ENCODE measurements at places on chromosomes 11 and 22. TPM values are rescaled to one million over a fixed set of nuclear protein-coding genes. Genes with fewer than 3 reads are reported as not detected.

GRCh38 chr11:30650266-30650665 is 64.1 kb upstream of the MPPED2 start:
- no peak overlapping the region for H3K4me3 ChIP-seq
- no peaks in the 10 kb centered on the region for H3K36me3 ChIP-seq
- no peak for DNase-seq
- no peak overlapping the region for H3K27ac ChIP-seq
- H3K4me1 ChIP-seq: no peaks in the 10 kb centered on the region

DNA sequence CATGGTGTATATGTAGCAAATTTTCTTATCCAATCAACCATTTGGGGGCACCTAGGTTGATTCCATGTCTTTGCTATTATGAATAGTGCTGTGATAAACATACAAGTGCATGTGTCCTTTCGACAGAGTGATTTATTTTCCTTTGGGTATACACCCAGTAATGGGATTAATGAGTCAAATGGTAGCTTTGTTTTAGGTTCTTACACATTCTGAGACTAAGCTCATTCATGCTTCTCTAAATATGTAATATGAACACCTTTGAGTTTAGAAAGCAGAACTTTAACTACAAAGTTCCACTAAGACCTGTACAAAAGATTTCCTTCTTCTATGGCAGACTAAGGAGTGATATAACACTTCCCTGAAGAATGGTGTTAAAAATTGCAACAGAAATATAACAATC is 627.0 kb downstream of the KCNA4 start:
- DNase-seq: no peak
- H3K36me3 ChIP-seq: no peaks in the 10 kb centered on the region
- no peak overlapping the region for H3K4me3 ChIP-seq
- no peak overlapping the region for H3K27ac ChIP-seq
- no peaks in the 10 kb centered on the region for H3K27me3 ChIP-seq

GRCh38 chr11:132062031-132062430 is 691.6 kb downstream of the NTM start:
- H3K4me3 ChIP-seq: no peak overlapping the region
- H3K27ac ChIP-seq: no peak overlapping the region
- peaks cover 21% of the 10 kb centered on the region for H3K27me3 ChIP-seq
- no peaks in the 10 kb centered on the region for H3K4me1 ChIP-seq

GRCh38 chr22:28032861-28033260 is 113.8 kb upstream of the PITPNB start:
- H3K36me3 ChIP-seq: peaks cover 3% of the 10 kb centered on the region
- H3K27ac ChIP-seq: peak overlapping the region; percentile 79
- H3K27me3 ChIP-seq: no peaks in the 10 kb centered on the region

DNA sequence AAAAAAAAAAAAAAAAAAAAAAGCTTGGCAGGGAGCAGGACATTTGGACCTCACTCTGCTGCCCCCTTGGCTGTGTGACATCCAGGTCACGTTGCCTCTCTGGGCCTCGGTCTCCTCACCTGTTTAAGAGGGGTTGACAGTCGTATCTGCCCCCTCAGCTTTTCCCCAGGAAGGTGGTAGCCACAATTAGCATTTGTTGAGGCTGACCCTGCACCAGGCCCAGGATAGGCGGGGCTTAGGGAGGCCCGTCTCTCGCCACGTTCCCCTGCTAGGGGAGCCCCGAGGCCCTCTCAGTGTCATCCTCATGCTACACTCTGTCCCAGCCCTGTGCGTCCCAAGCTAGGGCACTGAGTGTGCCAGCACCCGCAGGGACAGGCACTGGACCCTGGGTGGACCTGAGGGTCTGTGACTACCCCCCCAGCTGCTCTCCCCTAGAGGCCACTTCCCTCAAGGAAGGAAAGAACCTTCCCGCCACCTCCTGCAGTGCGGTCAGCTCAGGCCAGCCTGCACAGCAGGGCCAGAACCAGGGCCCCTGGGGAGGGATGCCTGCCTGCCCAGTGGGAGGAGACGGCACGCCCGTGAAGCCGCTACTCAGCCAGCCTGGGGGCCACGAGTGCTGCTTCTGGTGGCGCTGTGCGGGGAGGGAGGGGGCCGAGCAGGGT is 38.5 kb upstream of the PPARA start:
- DNase-seq: no peak
- H3K36me3 ChIP-seq: no peaks in the 10 kb centered on the region
- H3K27me3 ChIP-seq: no peaks in the 10 kb centered on the region
- H3K27ac ChIP-seq: no peak overlapping the region

DNA sequence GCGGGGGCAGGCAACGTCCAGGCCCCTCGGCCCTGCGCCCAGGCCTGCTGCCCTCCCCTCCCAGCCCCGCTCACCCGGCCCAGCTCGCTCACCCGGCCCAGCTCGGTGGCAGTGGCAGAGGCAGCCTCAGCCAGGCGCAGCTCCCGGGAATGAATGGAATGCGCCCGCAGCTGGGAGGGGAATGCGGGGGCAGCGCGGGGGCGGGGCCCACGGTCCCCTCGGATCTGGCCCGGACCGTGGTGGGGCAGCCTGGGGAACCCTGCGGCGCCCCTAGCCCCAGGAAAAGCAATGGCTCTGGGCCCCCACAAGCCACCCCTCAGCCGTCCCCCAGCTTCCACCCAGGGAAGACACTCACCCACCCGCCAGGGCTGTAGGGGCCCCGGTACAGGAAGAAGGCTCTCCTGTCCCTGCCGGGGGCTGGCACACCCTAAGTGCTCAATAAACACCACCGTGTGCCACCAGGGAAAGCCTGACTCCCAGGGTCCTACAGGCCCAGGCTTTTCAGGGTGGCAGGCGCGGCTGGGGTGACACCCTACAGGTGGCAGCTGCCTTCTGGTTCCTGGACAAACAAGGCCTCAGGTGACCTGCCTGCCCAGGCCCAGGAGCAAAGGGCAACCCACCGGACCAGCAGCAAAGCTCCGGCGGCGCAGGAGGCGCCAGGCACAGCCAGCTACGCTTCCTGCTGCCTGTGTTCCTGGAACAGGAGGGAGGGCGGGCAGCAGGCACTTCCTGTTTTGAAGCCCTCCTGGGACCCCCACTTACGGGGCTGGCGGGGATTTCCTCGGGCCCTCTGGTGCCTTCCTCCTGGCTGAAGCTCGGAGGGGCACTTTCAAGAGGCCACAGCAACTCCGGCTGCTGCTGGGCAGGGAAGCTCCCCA is 13.8 kb downstream of the PLXNB2 start:
- peak overlapping the region; percentile 74 for H3K27ac ChIP-seq
- H3K4me3 ChIP-seq: no peak overlapping the region
- H3K36me3 ChIP-seq: peaks cover 1% of the 10 kb centered on the region
- H3K4me1 ChIP-seq: peaks cover 20% of the 10 kb centered on the region

DNA sequence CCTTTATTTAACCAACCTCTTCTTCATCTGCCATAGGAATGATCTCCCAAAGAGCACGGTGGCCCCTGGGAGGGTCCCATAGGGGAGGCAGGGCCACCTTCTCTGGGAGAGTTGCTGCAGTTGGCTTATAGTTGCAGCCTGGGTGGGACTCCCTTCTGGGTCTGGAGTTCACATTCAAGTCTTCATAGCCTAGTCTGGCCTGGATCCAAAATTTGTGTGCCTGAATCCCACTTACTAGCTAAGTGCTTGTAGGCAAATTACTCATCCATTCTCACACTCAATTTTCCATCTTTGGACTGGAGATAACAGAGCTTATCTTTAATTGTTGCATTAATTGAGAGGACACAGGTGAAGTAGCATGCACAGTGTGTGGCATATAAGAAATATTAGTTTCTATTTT is 163.6 kb downstream of the GRIK4 start:
- no peaks in the 10 kb centered on the region for H3K4me1 ChIP-seq
- H3K4me3 ChIP-seq: no peak overlapping the region
- peaks cover 23% of the 10 kb centered on the region for H3K27me3 ChIP-seq
- DNase-seq: no peak

DNA sequence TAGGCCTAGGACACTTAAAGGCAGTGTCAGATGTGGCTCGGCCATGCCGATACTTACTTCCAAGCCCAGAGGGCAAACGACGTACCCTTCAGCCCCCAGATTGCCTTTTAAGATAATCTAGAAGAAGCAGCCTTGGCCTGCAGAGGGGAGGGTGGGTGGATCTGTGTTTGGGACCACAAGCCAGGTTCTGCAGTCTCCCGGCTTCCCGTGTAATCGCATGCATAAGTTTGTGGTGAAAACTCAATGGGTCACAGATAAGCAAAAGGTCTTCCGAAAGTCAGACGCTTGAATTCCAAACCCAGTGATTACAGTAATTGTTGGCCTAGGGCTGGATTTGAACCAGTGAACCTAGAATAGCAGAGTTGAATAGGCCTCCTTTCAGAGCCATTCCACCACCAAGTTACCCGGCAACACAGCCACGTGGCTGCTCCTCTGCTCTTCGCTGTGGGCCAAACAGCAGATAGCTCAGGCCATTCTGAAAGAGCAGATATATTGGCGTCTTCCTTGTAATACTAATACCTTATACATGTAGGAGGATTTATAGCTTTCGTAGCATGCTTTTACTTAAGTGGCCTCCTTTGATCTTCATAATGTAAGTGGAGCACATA is 170.8 kb upstream of the CADM1 start:
- H3K27ac ChIP-seq: no peak overlapping the region
- peaks cover 34% of the 10 kb centered on the region for H3K4me1 ChIP-seq
- peaks cover 2% of the 10 kb centered on the region for H3K27me3 ChIP-seq

GRCh38 chr22:39622881-39623367 is 52.4 kb downstream of the CACNA1I start:
- peak; percentile 63 for DNase-seq
- H3K27ac ChIP-seq: no peak overlapping the region
- no peaks in the 10 kb centered on the region for H3K4me1 ChIP-seq
- peaks cover 15% of the 10 kb centered on the region for H3K27me3 ChIP-seq

DNA sequence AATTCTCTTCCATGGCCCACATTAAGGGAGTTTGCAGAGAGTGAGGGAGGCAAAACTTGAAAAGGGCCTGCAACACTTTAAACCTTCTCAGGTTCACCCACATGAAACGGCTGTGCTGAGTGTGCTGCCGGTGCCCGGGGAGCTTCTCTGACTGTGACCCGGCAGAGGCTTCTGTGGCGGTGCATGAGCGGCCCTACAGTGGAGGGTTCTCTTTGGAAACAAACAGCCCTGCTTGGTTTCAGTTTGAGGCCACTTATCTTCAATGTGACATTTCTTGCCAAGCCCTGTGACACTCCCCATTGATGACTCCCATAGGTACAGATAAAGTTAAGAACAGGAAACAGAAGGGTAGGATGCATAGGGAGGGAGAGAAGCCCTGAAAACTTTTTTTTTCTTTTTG is 31.8 kb downstream of the FAM118A start:
- H3K4me3 ChIP-seq: no peak overlapping the region
- H3K27me3 ChIP-seq: no peaks in the 10 kb centered on the region
- no peak overlapping the region for H3K27ac ChIP-seq

DNA sequence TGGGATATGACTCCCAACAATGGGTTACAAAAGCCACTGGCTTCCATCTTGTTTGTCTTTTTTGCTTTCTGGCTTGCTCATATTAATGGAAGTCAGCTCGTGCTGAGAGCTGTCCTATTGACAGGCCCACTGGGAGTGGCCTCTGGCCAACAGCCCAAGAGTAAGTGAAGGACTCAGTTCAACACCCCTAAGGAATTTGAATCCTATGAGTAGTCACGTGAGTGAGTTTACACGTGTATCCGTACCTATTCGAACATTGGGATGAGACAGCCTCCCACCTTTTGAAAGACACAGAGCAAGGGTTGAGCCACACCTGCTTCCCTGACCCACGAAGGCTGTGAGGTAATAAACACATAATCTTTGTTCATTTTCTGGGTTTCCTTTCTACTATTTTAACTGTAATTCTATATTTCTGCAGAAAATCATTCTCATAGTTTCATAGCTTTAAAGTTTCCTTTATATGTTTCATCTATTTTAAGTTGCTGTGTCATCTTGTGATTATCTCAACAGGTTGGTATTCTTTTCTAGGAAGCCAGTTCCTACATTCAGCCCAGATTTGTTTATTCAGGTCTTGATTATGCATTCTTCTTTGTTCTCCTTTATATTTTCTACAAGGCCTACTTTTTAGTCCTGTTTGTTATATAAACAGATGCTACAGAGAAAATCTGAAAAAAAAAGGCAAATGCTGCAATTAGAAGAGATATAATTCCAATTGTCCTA is 802.3 kb downstream of the CNTN5 start:
- no peaks in the 10 kb centered on the region for H3K4me1 ChIP-seq

- peaks cover 11% of the 10 kb centered on the region for H3K4me1 ChIP-seq
- no peak overlapping the region for H3K4me3 ChIP-seq
- peaks cover 6% of the 10 kb centered on the region for H3K36me3 ChIP-seq
- no peaks in the 10 kb centered on the region for H3K27me3 ChIP-seq
Measured at GRCh38 chr11:28114731-28115130, 6.5 kb downstream of the METTL15 start.

DNA sequence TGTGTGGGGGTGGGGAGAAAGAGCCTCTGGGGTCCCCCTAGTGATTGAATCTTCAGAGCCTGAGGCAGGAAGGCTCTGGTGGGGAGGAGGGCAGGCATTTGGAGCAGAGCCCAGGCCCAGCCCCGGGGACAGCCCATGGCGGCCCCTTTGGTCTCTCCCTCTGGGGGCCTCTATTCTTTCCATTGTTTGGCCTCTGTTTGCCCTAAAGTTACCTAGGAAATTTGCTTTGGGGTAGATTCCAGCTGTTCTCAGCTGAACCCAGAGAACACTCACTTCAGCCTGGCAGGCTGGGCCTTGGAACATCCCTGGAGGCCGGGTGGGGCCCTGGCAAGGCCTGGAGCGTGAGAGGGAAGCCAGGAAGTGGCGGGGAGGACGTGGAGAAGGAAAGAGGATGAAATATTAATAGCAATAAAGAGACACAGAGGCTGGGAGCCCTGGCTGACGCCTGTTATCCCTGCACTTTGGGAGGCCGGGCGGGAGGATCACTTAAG is 22.9 kb upstream of the A4GALT start:
- H3K4me1 ChIP-seq: peaks cover 2% of the 10 kb centered on the region
- H3K4me3 ChIP-seq: no peak overlapping the region
- no peak for DNase-seq
- peaks cover 10% of the 10 kb centered on the region for H3K27me3 ChIP-seq

GRCh38 chr11:30861064-30861463 is 274.9 kb upstream of the MPPED2 start:
- no peak for DNase-seq
- no peak overlapping the region for H3K27ac ChIP-seq
- H3K4me1 ChIP-seq: no peaks in the 10 kb centered on the region
- H3K27me3 ChIP-seq: no peaks in the 10 kb centered on the region

DNA sequence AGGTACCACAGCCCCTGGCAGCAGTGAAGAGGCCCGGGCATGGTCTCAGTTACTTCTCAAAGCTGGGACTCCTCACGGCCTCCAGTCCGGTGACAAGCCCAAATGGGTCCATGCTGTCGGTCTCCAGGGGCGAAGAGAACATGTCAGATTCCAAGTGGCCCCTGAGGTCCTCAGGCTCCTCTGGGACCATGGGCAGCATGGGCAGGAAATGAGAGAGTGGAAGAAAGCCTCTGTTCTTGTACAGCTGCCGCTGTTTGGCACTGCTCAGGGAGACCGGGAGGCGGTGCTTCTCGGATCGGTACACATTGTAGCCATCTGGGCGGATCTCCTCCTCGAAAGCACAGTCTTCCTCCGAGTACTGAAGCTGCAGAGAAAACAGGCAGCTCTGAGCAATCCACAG is 4.6 kb downstream of the FGF19 start:
- no peak overlapping the region for H3K27ac ChIP-seq
- peaks cover 19% of the 10 kb centered on the region for H3K27me3 ChIP-seq
- DNase-seq: no peak
- no peaks in the 10 kb centered on the region for H3K36me3 ChIP-seq

The TIGD3 gene
- 3.0 TPM for total RNA-seq

The WT1 gene
- total RNA-seq: not detected

The CYTH4 gene
- not detected for total RNA-seq

The CNTF gene
- 3.9 TPM for total RNA-seq

The MUC5AC gene
- total RNA-seq: 0.02 TPM

The BAIAP2L2 gene
- total RNA-seq: 7.0 TPM

Measured in progenitor cell of endocrine pancreas (in vitro differentiated cells).